Effector memory CD8-positive, alpha-beta T cell (primary cell): ENCODE measurements at places on chromosomes 11 and 22.

DNA sequence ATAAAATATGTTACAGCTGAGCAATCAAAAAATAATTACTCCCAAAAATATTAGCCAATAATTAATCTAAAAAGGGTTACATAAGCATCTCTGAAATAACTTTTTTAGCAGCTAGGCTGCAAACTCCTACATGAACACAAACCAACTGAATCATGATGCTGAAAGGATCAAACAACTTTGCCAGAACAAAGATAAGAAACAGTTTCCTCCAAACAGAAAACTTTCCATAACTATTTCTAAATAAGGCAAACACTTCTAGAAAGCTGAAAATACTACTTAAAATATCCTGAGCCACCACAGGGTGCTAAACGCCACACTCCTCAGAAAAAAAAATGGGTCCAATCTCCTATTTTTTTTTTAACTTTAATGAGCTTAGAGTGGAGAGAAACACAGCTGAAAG is 68.6 kb upstream of the ARHGAP32 start:
- no peak for DNase-seq

- DNase-seq, result no peak
These were observed 101.6 kb downstream of the SWAP70 start for GRCh38 chr11:9765320-9766101.

DNA sequence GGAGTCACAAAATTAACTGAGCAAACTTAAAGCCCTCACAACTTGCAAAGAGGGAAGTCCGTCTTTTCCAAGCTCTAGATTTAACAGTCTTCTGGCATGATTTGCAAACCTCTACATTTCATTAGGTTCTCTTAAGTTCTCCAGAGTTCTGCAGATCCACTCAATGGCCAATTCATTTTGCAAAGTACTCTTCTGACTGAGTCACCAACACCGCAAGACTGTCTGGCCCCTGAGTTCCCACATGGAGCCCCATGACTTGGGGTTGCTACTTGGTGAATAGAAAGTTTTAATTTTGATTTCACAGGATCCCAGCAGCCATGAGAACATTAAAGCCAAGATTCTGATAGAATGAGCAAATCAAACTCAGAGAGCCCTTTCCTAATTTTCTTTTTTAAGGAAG is 134.5 kb downstream of the PLEKHA7 start:
- no peak for DNase-seq

DNA sequence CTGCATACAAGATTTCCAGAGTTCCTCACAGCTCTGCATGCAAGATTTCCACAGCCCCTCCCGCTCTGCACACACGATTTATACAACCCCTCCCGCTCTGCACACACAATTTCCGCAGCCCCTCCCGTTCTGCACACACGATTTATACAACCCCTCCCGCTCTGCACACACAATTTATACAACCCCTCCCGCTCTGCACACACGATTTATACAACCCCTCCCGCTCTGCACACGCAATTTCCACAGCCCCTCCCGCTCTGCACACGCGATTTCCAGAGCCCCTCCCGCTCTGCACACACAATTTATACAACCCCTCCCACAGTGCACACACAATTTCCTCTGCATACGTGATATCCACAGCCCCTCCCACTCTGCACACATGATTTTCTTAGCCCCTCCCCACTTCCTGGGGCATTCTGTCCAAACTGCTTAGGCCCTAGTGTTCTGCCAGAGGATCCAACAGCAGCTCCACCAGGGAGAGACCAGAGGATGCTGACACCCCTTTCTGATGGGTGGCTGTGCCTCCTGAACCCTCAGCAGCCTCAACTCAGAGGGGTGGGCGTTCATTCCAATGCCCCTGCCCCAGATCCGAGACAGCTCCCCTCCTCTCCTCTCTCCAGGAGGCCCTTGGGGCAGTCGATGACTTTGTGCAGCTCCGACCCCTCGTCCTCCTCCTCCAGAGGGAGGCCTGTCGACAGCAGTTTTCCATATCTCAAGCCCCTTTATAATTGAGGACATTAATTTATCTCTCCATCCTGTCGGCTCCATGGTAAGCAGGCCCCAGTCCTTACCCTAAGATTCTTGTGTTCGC is 671.7 kb downstream of the BRD1 start:
- DNase-seq, result no peak

- DNase-seq, result no peak
These were observed 8.4 kb downstream of the LRRC74B start for GRCh38 chr22:21054046-21054713.

DNA sequence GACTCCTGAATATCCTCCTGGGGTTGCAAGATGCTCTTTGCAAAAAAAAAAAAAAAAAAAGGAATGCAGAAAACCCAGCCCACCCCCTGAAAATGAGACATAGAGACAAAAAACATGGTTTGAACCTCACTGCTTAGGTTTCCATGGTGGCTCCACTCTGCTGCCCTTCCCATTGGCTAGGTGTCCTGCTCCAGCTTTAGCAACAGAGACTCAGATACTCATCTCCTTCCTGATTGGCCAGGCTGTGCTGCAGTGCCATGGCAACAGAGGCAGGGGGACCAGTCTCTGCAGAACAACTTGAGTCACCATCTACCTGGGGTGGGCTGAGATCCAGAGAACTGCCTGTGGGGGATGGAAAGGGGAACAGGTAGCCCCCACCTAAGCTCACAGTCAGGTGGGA is 17.4 kb upstream of the YWHAH start:
- DNase-seq, result no peak

DNA sequence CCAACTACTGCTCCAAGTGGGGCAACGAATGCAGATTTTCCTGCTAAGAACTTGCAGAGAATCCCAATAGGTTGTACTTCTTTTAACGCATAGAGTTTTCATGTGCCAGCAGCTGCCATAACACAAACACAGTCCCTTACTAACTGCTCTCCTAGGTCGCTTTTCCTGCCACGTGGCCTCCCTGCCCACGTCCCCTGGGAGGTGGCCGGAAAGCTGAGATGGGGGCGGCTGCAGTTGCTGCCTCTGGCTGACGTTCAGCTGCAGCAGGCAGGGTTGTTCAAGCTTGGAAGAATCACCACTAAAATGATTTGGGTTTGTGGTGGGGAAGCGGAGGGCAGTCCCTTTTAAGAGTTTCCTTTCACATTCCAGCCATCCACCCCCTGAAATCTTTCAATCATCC is 39.3 kb downstream of the ZNF202 start:
- DNase-seq, result no peak

- DNase-seq, result no peak
These were observed 5.5 kb upstream of the GAB4 start for GRCh38 chr22:17013396-17014100.

DNA sequence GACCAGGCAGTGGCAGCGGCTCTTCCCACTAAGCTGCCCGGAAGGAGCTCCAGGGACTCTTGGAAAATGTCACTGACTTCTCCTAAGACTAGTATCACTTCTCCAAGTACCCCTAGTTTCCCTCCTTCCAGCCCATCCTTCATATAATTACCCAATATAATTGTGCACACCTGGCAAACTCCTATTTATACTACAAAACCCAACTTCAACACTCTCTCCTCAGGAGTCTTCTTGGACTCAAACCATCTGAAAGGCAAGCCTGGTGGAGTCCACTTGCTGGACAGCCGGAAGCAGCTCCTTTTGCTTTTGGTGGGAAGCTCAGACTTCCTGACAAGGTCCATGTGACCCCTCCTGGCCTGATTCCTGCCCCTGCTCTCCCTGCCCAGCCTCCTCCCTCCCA is 955.9 kb downstream of the TBC1D22A start:
- no peak for DNase-seq

- no peak for DNase-seq
These were observed 51.4 kb downstream of the JAM3 start for GRCh38 chr11:134120143-134120850.

DNA sequence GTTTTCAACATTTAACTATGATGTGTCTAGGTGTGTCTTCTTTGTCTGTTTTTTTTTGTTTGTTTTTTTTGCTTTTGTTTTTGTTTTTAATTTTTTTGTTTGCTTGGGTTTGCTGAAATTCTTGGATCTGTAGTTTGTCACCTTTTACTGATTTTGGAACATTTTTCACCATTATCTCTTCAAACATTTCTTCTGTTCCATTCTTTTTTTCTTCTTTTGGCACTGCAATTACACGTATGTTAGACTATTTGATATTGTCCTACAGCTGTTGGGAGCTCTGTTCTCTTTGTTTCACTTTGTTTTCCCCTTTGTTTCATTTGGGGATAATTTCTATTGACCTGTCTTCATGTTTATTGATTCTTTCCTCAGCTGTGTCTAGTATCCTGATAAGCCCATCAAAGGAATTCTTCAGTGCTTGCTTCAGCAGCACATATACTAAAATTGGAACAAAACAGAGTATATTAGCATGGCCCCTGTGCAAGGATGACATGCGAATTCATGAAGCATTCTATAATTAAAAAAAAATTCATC is 60.8 kb downstream of the KREMEN1 start:
- no peak for DNase-seq

- DNase-seq, result no peak
These were observed 5.8 kb upstream of the BUD13 start for GRCh38 chr11:116778556-116778955.

- DNase-seq, result no peak
These were observed 1.8 kb upstream of the SHISAL1 start for GRCh38 chr22:44314425-44315067.

- DNase-seq, result no peak
These were observed 29.4 kb upstream of the SMIM38 start for GRCh38 chr11:69126286-69126685.
